ENCODE measurements at places on chromosomes 5 and 9. TPM values are rescaled to one million over a fixed set of nuclear protein-coding genes. Genes with fewer than 3 reads are reported as not detected.

DNA sequence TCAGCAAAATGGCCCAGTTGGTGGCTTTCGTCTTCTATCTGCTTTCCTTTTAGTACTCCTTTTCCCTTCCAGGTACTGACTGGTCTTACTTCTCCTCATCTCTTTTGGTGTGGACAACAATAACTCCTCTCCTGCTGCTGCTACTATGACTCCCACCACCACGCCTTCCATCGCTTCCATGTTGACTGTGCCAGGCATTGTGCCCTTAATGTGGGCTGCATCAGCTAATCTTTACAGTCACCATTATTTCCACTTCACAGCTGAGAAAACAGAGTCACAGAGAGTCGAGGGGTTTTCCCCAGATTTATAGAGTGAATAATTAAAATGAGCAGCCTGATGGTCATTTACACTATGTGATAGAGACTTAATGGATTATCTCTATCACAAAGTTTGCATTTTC, 184.9 kb upstream of the IL12B start:
- DNase-seq: no peak

DNA sequence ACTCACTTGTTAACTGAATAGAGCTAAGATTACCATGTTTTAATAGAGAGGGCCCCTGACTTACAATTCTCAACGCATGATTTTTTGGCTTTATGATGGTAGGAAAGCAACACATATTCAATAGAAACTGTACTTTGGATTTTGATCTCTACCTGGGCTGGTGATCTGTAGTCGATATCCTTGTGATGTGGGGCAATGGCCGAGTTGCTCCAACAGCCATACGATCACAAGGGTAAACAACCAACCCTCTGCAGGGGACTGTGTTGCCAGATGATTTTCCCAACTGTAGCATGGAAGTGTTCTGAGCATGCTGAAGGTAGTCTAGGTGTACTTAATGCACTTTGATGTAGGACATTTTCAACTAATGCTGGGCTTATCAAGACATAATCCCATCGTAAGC, 36.5 kb downstream of the NSUN2 start:
- DNase-seq: no peak

GRCh38 chr5:64637144-64637543, 53.2 kb upstream of the SHISAL2B start:
- DNase-seq: no peak

DNA sequence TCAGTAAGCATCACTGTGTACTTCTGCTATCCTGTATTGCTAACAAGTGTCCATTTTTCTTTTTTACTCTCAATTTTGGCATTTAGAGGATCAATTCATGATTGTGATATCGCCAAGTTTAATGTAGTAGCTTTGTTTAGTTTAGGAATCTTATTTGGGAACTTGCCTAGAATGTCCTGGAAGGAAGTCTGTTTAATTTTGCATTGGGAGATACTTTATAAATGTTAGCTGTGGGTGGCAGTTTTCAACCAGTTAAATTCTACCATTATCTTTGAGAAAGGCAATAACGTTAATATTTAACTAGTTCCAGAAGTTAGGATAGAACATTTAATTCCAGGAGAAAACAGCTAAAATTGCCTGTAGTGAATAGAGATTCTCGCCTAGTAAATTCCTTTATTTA, 78.6 kb downstream of the PBX3 start:
- DNase-seq: no peak

CDC20B gene
- not detected for total RNA-seq

GRCh38 chr5:158792186-158792585, 307.5 kb downstream of the EBF1 start:
- no peak for DNase-seq

DNA sequence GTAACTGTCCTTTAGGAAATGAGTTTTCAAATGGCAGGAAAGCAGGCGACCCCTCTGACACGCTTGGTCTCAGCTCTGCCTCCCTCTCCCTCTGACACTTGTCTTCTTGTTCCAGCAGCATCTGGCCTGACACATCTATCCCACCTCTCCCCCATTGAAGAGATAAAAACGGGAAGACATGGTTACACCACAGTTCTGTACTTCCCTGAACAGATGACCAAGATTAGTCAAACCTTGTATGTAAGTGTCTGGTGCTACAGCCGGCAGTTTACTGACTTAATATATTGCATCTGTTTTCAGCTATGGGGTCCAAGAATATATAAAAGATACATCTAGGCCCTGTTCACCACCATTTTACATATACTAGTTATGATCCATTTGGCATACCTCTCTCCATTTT, 29.6 kb upstream of the MLLT3 start:
- DNase-seq: no peak

DNA sequence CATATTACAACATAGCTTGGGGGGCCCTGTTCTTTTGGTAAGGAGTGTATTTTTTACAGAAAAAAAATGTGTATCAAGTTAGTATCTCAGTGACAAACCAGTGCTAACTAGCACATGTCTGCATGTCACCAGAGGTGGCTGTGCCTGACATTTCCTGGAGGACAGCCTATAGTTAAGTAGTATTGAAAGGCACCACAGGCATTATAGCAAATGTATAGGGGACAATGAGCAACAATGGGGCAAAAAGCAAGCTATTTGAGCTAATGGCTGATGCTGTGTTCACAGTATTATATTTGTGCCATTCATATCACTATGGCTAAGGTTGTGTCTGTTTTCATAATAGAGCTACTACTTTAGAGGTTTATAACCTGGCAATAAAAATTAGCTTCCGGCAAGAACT, 1644.0 kb downstream of the MAT2B start:
- no peak for DNase-seq

- no peak for DNase-seq
Measured at GRCh38 chr5:150513375-150514309, 5.7 kb downstream of the NDST1 start.

DNA sequence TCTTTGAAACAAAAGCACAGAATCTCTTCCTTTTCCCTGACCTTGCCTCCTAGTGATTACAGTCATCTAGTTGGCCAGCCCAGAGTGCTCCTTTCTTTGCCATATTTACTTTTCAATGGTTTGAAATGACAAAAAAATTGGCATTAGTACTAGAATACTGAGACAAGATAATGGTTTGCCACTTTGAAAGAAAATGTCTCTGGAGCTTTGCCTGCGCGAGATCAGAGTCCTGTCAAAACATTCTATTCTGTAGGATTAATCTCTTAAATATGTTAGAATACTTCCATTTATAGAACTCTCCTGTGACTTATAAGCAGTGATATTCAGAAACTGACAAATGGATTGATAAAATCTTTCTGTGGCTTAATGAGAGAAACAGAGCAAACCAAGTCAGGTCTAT, 484.0 kb upstream of the IZUMO3 start:
- DNase-seq: no peak

DNA sequence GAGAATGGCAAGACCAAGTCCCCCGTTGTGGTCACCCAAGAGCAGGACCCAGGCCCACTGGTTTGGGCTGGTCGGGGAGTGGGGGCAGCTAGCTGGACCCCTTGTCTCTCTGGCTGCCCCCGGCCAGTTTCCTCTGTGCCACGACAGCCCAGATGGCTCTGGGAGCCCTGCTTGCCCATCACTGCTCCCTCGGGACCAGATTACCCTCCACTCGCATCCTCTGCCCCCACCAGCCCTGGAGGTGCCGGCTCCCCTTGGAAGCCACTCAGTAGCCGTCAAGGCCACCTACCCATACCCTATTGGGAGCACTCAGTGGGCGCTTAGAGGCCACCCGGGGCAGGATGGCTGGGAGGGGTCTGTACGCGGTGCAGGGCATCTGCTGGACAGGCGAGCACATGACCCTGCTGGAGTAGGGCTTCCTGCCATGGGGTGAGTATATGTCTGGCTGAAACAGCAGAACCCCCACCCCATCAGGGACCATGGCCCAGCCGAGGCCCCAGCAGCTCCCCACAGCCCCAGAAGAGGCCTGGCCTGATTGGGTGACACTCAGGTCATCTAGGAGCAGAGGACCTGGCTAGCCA, 70.0 kb downstream of the ZNF354C start:
- no peak for DNase-seq

DNA sequence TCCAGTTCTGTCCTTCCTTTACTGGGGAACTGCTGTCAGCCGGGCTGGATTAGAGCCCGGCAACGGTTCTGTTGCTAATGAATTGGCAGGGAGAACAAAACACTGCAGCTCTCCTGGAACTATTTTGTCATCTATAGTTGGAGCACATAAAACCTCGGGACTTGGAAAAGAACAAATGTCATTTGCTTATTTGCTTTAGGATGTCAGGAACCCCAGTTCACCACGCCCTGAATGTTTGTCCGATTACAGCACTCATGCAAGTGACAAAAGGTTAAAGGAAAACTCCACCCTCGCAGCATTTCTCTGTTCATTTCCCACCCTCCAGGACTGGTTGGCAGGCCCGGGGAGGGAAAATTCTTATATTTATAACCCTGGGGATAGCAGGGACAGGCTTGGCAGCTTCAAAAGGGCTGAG, 66.4 kb upstream of the PLPP1 start:
- peak; percentile 85 for DNase-seq

SLC12A7 gene
- 54.1 TPM for total RNA-seq

DNA sequence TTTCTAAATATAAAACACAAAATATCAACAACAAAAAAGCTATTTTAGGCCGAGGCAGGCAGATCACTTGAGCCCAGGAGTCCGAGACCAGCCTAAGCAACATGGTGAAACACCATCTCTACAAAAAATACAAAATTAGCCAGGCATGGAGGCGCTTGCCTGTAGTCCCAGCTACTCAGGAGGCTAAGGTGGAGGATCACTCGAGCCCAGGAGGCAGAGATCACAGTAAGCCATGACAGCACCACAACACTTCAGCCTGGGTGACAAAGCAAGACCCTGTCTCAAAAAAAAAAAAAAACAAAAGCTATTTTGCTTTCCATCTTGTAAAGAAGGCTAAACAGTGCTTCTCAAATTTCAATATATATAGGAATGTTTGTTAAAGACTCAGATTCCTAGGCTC, 11.3 kb downstream of the C5orf15 start:
- DNase-seq: no peak

NINJ1 gene
- 38.4 TPM for total RNA-seq

- DNase-seq: no peak
Measured at GRCh38 chr5:176578391-176578808, 29.3 kb downstream of the CDHR2 start.

GRCh38 chr9:125325826-125326225, 64.2 kb downstream of the GAPVD1 start:
- no peak for DNase-seq

RPP25L gene
- 27.8 TPM for total RNA-seq

HNRNPAB gene
- 141 TPM for total RNA-seq

DNA sequence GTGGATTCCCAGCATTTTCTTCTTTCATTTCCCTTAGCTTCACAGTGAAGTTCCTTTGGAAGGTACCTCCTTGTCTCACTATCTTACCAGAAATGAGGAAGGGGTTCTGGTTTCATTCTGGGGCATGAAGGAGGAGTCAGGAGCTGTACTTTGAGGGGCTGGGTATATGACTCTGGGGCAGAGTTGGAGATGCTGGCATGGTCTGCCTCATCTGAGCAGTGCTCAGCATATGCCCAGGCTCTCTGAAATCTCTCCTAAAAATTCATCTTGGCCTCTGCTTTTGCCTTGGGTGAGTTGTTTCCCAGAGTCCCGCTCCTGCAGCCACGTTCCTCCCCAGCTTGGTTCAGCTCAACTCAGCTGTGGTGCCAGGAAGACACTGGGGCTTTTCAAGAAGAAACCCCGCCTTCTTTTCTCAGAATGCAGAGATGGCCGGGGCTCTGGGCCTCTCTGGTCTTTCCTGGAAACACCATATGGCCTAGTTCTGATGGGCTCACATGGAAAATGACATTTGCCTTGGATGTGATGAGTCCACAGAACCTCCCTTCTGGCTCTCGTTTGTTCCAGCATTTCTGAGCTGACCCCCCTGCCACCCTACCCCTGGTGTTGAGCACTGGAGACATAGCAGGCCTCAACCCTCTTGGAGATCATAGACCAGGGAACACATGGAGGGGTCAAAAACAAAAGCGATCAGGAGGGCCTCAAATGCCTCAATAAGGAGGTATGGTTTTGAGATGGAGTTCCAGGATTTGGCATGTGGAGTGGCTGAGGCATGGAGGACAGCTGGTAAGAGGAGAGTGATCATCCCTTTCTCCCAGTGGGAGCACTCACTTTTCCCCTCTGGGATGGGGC, 12.0 kb upstream of the TGFBR1 start:
- no peak for DNase-seq

GRCh38 chr5:116759860-116760640, 185.4 kb upstream of the SEMA6A start:
- peak; percentile 33 for DNase-seq

PCDHA9 gene
- total RNA-seq: 0.05 TPM

GRCh38 chr5:177364159-177364962, 6.6 kb downstream of the RGS14 start:
- DNase-seq: no peak

DNA sequence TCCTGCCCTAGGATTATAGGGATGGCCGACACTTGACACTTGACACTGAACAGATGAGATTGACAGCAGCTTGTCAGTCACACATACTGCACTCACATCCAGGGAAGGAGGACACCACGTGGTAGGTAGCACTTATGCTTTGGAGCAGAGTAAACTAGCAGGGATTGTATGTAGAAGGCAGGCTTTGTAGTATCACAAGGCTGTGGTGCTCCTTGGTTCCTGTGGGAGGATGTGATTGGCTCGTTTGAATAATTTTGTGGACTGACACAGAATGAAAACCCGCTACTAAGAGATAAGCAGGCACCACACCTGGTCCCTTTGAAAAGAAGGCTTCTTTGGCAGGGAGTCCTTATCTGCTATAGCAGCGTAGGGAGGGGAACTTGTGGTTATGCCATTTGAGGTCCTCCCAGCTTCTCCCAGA, 63.6 kb upstream of the IL12B start:
- no peak for DNase-seq

GRCh38 chr5:67268231-67269021, 71.8 kb upstream of the CD180 start:
- peak; percentile 67 for DNase-seq

- peak; percentile 76 for DNase-seq
Measured at GRCh38 chr9:97923529-97924108, 1.3 kb upstream of the TRMO start.

GRCh38 chr9:131546336-131547084, 1.2 kb downstream of the PRRT1B start:
- DNase-seq: no peak

GRCh38 chr5:89342106-89342876, 459.3 kb upstream of the MEF2C start:
- no peak for DNase-seq

GRCh38 chr9:68706363-68707201, 1.5 kb downstream of the PIP5K1B start:
- DNase-seq: no peak

SQSTM1 gene
- total RNA-seq: 302 TPM

GRCh38 chr5:50691399-50692016, 25.1 kb downstream of the PARP8 start:
- DNase-seq: no peak

All from left cardiac atrium (tissue), 4 donors.